A549 treated with RU486 at 1 μM for 4 hours (cell line): ENCODE measurements at places on chromosomes 5 and 9. TPM values are rescaled to one million over a fixed set of nuclear protein-coding genes. Genes with fewer than 3 reads are reported as not detected.

The PCDHA9 gene
- 0.04 TPM in 1 of 5 replicates, not detected in the others for total RNA-seq

The INSL4 gene
- total RNA-seq = 13.9 to 18.0 TPM (median 15.5 TPM) in 5 replicates

The FREM1 gene
- total RNA-seq = not detected in 5 replicates

The OBP2B gene
- total RNA-seq = not detected in 5 replicates

The PLAA gene
- 29.2 to 42.8 TPM (median 32.7 TPM) in 5 replicates for total RNA-seq

The LHX2 gene
- 3.1 to 5.7 TPM (median 5.5 TPM) in 5 replicates for total RNA-seq

The TSSK1B gene
- total RNA-seq = not detected in 5 replicates

The NR4A3 gene
- 1.1 to 3.5 TPM (median 2.6 TPM) in 5 replicates for total RNA-seq

The TRIP13 gene
- total RNA-seq = 60.8 to 66.9 TPM (median 66.4 TPM) in 5 replicates

The FOXD4L5 gene
- total RNA-seq = 0.05 to 0.10 TPM in 2 of 5 replicates, not detected in the others

The POU5F2 gene
- not detected in 5 replicates for total RNA-seq

The LRRC70 gene
- total RNA-seq = 0.11 to 0.59 TPM (median 0.21 TPM) in 3 of 5 replicates, not detected in the others

The NUTM2F gene
- total RNA-seq = not detected in 5 replicates

The RBM18 gene
- 15.7 to 21.9 TPM (median 20.3 TPM) in 5 replicates for total RNA-seq

The RNF224 gene
- 0.16 to 0.23 TPM (median 0.23 TPM) in 3 of 5 replicates, not detected in the others for total RNA-seq

The PCDHGB7 gene
- total RNA-seq = 0.05 to 0.11 TPM (median 0.07 TPM) in 5 replicates

The TMC1 gene
- total RNA-seq = 0.20 to 0.45 TPM in 2 of 5 replicates, not detected in the others

The TRIM41 gene
- total RNA-seq = 19.8 to 29.7 TPM (median 27.7 TPM) in 5 replicates

The C6 gene
- total RNA-seq = not detected in 5 replicates

The ERCC8 gene
- total RNA-seq = 9.5 to 17.9 TPM (median 13.4 TPM) in 5 replicates

The FOXI1 gene
- total RNA-seq = not detected in 5 replicates

The TUSC1 gene
- total RNA-seq = 4.7 to 8.9 TPM (median 8.7 TPM) in 5 replicates

The LOX gene
- 0.95 to 2.0 TPM (median 1.2 TPM) in 5 replicates for total RNA-seq

The CDO1 gene
- total RNA-seq = 0.14 TPM in 1 of 5 replicates, not detected in the others

The CCDC152 gene
- total RNA-seq = not detected in 5 replicates

The HAVCR1 gene
- 26.0 to 44.9 TPM (median 35.2 TPM) in 5 replicates for total RNA-seq

The WNT8A gene
- total RNA-seq = not detected in 5 replicates

The HMGCS1 gene
- 45.8 to 59.7 TPM (median 53.7 TPM) in 5 replicates for total RNA-seq

The ARHGEF28 gene
- 12.0 to 15.9 TPM (median 15.0 TPM) in 5 replicates for total RNA-seq

The CD74 gene
- total RNA-seq = not detected in 5 replicates

The PDLIM4 gene
- 0.12 to 0.49 TPM (median 0.37 TPM) in 4 of 5 replicates, not detected in the other for total RNA-seq

The NR5A1 gene
- 0.03 to 0.05 TPM in 2 of 5 replicates, not detected in the others for total RNA-seq

The TCERG1 gene
- 38.6 to 56.4 TPM (median 52.5 TPM) in 5 replicates for total RNA-seq

The VAV2 gene
- total RNA-seq = 33.3 to 44.1 TPM (median 39.3 TPM) in 5 replicates

The RIOK2 gene
- 16.8 to 21.2 TPM (median 20.3 TPM) in 5 replicates for total RNA-seq

The IFNA2 gene
- not detected in 5 replicates for total RNA-seq

The OGN gene
- not detected in 5 replicates for total RNA-seq

The TXNDC8 gene
- not detected in 5 replicates for total RNA-seq

The PAEP gene
- 0.25 to 0.66 TPM (median 0.30 TPM) in 3 of 5 replicates, not detected in the others for total RNA-seq

The RASGRF2 gene
- 1.8 to 2.5 TPM (median 2.1 TPM) in 5 replicates for total RNA-seq

The CDC25C gene
- 10.7 to 12.9 TPM (median 11.2 TPM) in 5 replicates for total RNA-seq

The UNC5A gene
- 0.13 to 0.41 TPM (median 0.27 TPM) in 5 replicates for total RNA-seq

The CXCL14 gene
- total RNA-seq = 0.07 to 0.14 TPM (median 0.07 TPM) in 3 of 5 replicates, not detected in the others

The F2RL1 gene
- 235 to 317 TPM (median 280 TPM) in 5 replicates for total RNA-seq

The SGTB gene
- 6.3 to 8.2 TPM (median 7.5 TPM) in 5 replicates for total RNA-seq

The CCNI2 gene
- total RNA-seq = 0.07 to 0.26 TPM (median 0.14 TPM) in 5 replicates

The ZBED3 gene
- total RNA-seq = 3.3 to 4.0 TPM (median 3.6 TPM) in 5 replicates

The CCL21 gene
- total RNA-seq = not detected in 5 replicates

The CYLC2 gene
- not detected in 5 replicates for total RNA-seq

The TMEFF1 gene
- total RNA-seq = 0.30 to 1.6 TPM (median 1.3 TPM) in 5 replicates

The LHX3 gene
- 0.07 to 0.14 TPM (median 0.11 TPM) in 4 of 5 replicates, not detected in the other for total RNA-seq
